ENCODE measurements at places on chromosomes 7 and 10.

GRCh38 chr7:50591480-50592438, 26.6 kb upstream of the DDC start:
- DNase-seq, result no peak

DNA sequence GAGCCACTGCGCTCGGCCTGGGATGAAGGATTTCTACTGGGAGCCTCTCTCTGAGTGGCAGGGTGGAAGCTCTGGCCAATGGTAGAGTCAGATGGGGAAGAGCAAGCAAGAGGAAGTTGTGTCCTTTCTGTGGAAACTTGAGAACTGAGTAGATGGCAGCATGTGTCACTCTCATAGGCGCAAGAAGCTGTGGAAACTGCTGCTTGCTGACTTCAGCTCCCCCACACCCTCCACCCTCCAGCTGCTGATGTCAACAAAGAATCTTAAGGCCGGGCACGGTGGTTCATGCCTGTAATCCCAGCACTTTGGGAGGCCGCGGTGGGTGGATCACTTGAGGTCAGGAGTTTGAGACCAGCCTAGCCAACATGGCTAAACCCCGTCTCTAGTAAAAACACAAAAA, 39.8 kb upstream of the SRGN start:
- no peak for DNase-seq

DNA sequence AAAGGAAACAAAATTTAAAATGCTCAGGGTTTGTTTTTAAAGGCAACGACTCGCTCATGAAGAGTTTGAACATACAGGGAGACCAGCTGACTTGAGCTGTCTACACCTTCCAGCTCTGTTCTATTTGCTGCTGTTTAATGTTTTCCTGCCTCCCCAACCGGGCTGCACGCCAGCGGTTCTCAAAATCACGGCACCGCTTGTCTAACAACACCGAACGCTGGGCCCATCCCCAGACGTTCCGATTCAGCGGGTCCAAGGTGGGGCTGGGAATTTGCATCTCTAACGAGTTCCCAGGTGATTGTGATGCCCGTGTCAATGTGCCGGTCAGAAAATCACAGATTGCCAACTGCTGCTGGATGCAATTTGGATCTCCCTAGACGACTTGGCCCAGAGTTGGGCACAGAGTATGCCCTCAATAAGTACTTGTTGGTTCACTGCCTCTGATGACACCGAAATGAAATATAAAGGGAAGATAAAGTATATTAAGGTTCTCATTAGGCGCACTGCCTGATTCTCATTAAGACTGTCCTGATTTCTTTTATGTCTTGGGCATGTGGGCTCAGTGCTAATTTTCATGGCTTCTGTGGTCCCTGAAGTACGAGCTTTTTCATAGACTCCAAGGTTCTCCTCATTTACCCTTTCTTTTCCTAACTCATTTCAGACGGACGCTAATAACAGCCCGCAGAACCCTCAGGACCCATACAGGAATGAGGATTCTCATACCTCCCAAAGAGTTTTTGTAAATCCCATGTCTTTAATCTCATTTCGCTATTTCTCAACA, 28.5 kb downstream of the CELF2 start:
- DNase-seq, result no peak

- no peak for DNase-seq
Observed at GRCh38 chr7:33770576-33770975, 134.8 kb upstream of the BMPER start.

DNA sequence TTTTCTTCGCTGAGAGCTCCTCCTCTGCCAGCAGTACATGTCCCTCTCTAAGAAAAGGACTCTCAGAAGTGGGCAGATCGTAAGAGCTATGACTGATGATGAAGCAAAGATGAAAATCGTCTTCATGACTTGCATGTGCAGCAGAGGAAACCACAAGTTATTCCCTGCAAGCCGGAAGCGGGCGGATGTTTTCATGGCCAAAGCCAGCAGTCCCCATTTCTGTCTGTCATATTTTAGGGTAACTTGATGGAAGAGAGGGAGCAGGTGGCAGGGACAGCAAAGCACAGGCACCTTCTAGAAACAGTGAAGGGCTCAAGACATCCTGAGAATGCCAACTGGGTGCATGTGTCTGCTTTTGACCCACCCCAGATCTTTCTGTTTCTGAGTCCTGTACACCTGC, 19.9 kb downstream of the KLF6 start:
- no peak for DNase-seq

DNA sequence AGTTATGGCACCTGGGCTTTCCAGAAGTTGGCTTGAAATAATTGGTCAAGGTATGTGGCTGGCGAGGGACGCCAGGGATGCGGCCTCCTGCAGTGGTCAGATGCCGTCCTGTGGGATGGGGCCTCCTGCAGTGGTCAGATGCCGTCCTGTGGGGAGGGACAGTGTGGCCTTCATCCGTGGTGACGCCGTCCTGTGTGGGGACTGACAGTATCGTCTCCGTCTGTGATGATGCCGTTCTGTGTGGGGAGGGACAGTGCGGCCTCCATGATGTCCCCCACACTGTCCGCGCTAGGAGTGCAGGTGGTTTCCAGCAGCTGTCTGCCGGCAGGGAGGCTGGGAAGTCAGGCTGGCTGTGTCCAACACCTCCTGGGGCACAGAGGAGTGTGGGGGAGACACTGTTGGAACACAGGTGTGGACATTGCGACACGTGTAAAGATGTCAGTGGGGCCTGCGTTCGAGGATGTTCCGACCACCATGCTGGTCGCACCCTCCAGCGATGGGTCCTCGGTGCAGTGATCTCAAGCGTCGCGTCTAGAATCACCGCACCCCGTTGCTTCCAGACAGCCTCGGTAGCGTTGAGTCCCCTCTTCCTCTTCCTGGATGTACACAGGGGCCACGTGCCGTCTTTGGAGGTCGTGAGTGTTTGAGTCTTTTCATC, 52.6 kb downstream of the INPP5A start:
- DNase-seq, result no peak

DNA sequence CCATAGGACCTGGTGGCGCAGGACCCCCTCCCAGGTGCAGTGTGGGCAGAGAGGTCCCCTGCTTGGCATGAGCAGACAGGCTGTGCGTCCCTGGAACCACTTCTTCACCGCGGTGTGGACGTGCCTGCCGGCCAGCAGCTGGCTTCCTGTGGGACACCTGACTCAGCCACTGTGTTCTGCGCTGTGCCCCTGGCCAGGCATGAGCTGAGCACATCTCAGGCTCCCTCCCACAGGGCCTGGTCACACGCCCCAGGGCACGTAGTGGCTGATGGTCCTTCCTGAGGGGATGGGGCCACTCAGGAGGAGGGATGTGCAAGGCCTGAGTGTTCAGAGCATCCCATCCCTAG, 3.5 kb upstream of the DEPP1 start:
- DNase-seq, result no peak

DNA sequence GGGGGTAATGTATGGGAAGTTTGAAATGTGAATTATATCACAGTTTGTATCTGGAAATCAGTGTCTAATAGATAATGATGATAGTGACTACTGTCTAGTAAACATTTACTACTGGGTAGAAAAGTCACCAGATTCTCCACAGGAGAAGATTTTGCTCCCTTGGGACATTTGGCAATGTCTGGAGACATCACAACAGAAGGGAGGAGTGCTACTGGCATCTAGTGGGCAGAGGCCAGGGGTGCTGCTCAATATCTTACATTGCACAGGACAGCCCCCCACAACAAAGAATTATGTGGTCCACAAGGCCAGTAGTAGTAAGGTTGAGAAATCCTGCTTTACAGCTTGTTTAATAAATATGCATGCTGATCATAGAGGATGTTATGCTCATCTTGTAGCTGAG, 92.3 kb upstream of the PRPS1L1 start:
- no peak for DNase-seq

- no peak for DNase-seq
Observed at GRCh38 chr10:78170026-78170475, 136.4 kb downstream of the RPS24 start.

GRCh38 chr7:133623721-133624120, 370.8 kb downstream of the EXOC4 start:
- DNase-seq, result no peak

DNA sequence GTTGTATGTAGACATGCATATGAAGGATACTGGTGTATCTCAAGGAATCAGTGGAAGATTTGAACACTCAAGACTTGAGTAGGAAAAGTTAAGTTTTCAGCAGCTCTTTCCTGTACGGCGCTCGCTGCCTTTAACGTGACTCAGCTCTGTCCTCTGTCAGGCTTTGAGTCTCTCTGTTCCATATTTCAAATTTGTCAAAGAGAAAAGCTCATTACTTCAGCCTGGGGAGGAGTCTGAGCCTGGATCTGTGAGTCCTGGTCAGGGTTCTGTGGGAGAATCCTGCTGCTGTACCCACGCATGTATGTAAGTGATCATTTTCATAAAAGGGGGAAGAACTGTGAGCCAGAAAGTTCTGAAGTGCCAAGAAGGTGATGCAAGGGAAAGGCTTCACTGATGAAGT, 13.8 kb upstream of the MPP7 start:
- no peak for DNase-seq

DNA sequence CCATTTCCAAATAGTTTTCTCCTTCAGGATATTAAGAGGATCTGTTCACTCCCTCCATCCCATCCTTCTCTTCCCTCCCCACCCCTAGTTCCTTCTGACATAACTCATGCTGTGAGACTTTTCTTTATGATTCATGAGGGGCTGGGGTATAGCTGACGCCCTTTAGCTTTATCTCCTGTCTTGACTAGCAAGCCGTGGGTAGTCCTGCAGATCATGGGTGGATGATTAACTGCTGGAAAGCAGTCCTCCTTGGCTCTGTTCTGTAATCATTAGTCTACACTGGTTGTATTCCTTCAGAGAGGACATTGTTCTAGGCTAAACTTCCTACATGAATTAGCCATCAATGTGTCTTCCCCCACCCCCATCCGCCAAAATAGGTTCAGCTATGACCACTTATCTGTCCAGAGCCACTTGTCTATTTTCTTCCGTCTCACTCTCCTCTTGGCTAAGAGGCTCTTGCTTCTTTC, 135.4 kb downstream of the LRRC4 start:
- DNase-seq, result no peak

DNA sequence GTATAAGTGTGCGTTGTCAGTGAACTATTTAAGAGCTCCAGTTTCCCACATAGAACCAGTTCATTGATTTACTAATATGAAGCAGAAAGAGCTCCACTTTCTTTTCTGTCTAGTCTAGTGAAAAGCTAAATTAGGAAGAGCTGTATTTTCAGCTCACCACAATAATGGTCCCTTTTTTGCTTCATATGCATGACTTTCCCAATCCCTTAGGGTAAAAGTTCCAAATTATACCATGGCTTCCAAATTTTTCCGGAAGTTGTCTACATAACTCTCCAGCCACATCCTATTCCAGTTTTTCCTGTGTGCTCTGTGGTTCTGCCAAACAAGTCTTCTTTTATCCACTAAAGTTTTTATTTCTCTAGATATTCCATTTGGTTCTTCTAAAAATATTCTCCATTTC, 685.2 kb downstream of the REEP3 start:
- no peak for DNase-seq

GRCh38 chr7:143499246-143499645, 21.6 kb downstream of the TAS2R41 start:
- no peak for DNase-seq

GRCh38 chr7:92794831-92795230, 41.5 kb downstream of the CDK6 start:
- DNase-seq, result no peak

GRCh38 chr7:153938451-153938850, 113.7 kb upstream of the DPP6 start:
- no peak for DNase-seq

DNA sequence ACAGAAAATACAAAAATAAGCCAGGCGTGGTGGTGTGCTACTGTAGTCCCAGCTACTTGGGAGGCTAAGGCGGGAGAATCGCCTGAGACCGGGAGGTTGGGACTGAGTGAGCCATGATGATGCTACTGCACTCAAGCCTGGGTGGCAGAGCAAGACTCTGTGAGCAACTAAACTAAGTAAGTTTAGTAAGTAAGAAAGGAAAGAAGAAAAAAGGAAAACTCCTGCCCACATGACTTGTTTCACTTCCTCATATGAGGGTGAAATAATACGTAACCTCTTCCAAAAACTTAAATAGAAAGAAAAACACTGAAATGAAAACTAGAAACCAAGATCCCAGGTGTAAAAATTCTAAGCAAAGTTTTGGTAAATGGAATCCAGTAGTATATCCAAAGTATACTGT, 79.6 kb downstream of the LARP4B start:
- no peak for DNase-seq

DNA sequence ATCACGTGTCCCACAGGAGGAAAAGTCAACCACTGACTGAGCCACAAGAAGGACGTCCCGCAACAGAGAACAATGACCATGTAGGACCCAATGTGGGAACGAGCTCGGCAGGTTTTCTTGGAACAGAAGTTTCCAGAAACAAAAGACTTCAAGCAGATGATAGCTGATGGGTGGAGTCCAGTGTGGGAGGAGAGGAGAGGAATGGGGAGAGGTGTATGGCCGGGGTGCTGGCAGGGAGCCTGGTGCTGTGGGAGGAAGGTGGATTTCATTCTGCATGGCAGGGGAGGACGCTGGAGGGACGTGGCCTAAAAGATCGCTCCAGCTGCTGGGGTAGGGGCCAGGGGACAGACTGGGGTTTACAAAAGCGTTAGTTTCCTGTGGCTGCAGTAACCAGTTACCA, 48.5 kb upstream of the LMTK2 start:
- no peak for DNase-seq

GRCh38 chr7:105698531-105698930, 117.2 kb upstream of the EFCAB10 start:
- no peak for DNase-seq

DNA sequence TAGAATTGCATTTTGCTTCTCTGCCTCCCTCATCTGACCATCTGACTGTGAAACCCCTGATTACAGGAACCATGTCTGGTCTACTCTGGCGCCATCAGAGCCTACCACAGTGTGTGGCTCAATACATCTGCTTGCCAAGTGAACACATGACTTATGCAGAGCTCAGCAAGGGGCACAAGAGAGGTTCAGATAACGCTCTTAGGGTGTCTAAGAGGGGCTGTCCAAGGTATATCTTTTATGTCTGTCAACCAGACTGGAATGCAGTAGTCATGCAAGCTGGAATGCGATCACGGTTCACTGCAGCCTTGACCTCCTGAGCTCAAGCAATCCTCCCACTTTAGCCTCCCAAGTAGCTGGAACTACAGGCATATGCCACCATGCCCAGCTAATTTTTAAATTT, 10.3 kb upstream of the RRP12 start:
- DNase-seq, result no peak

- DNase-seq, result no peak
Observed at GRCh38 chr7:44519546-44519945, 21.6 kb downstream of the NPC1L1 start.

GRCh38 chr10:130559547-130559880, 423.3 kb downstream of the GLRX3 start:
- no peak for DNase-seq

DNA sequence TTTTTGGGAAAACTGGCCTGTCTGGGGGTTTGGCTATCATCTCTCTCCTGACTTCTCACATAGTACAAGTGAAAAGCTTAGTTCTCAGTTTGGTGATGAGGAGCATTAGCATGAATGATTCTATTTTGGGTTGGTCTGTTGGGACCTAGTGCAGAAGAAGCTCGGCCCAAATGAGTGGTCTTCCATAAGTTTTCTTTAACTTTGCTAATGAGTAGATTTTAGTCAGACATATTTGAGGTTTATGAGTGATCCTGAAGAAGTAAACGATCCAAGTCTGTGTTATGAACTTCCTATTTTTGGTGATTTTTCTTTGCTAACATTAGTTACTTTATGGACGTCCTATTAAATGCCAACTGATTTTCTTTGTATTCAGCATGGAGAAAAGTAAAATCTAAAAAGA, 51.7 kb upstream of the CALD1 start:
- no peak for DNase-seq

GRCh38 chr7:132469681-132470080, 106.6 kb downstream of the PLXNA4 start:
- no peak for DNase-seq

GRCh38 chr10:58968389-58968755, 208.1 kb upstream of the PHYHIPL start:
- no peak for DNase-seq
